Activated gamma-delta T cell treated with Interleukin-2 at 50 U/mL for 16 hours (primary cell): ENCODE measurements at places on chromosomes 11 and 22.
A peak's percentile ranks its signal among the peaks of the same experiment; 100 is the strongest.

GRCh38 chr11:118917481-118918127, 8.1 kb downstream of the BCL9L start:
- DNase-seq = peak; percentile 42

DNA sequence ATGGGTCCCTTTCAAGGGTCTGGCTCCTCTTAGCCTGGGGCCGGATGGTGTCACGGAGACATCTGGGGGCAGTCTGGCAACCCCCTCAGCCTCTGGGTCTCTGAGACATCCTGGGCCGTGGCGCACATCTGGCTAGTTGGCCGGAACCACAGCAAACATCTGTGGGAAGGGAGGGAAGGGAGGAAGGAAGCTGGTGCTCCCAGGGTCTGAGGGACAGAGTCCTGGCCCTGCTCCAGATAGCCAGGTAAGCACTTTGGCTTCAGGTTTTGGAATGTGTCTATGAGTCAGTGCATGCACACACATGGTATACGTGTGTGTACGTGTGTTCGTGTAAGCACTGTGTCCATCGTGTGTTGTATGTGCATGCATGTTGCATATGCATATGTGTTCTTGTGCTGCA, 225.1 kb downstream of the MN1 start:
- no peak for DNase-seq

DNA sequence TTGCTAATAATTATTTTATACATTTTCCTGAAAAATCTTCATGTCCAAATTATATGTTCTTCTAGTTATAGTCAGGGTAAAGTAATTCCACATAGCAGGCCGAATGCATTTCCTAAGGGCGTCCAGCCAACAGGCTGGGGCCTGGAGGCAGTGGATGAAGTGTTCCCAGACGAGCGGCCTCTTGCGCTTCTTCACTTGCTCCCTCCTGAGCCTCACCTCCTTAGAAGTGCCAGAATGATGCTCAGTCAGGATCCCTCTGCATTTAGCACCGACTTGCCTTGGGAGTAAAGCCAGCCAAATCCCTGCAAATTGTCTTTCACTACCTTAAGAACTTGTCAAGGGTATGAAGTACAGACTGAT, 1.5 kb downstream of the OLFML1 start:
- no peak for DNase-seq

- no peak for DNase-seq
These were observed 23.0 kb upstream of the EXPH5 start for GRCh38 chr11:108616549-108616948.

- DNase-seq = no peak
These were observed 17.4 kb downstream of the OR4D9 start for GRCh38 chr11:59528711-59529110.

- no peak for DNase-seq
These were observed 137.5 kb upstream of the TRPC6 start for GRCh38 chr11:101721270-101721669.

GRCh38 chr11:75867778-75868374, 52.9 kb downstream of the UVRAG start:
- peak; percentile 50 for DNase-seq

- no peak for DNase-seq
These were observed 96.1 kb downstream of the FDX1 start for GRCh38 chr11:110525883-110526282.

GRCh38 chr11:131987703-131988102, 617.3 kb downstream of the NTM start:
- no peak for DNase-seq

GRCh38 chr22:48536541-48537342, 1290.9 kb downstream of the BRD1 start:
- DNase-seq = no peak

- no peak for DNase-seq
These were observed 1003.3 kb upstream of the CCDC90B start for GRCh38 chr11:84289381-84289906.
